ENCODE measurements at places on chromosomes 6 and 20.

DNA sequence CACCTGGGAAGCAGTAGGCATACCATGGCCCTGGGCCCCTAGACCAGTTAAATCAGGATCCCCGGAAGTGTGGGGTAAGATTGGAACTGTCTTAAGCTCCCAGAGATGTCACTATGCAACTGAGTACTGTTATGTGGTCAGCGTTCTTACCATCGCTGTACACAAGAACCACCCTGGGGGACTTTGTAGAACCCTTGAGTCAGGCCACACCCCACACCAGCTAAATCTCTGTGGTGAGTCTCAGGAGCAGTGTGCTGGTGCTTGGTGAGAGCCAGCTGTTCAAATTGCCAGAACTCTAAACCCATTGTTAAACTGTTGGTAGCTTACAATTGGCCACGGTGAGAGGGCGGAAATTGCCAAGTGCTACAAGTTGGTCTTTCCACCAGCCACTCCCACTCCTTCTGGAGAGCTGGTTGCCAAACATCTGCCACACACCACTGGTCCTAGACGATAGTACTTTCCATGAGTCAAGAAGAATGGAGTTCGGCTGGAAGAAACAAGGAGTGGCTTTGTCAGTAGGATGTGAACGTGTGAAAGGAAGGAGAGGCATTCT, 80.5 kb upstream of the SYNDIG1 start:
- DNase-seq = no peak

DNA sequence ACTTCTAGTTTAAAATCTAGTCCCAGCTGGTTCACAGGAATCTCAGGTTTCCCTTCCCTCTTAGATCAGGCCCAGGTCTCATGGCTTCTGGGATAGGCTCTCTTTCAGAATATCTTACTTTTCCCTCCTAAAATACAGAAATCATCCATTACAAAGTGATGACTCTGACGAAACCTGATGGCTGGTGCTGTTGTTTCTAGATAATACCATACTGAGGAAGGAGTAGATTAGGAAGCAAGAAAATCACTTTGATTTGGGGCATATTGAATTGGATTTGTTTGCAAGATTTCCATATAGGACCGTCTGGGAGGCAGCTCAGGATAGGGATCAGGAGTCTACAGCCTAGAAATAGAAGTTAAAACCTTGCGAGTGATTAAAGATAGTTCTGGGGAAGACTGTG, 3.6 kb downstream of the ZKSCAN3 start:
- DNase-seq = no peak

DNA sequence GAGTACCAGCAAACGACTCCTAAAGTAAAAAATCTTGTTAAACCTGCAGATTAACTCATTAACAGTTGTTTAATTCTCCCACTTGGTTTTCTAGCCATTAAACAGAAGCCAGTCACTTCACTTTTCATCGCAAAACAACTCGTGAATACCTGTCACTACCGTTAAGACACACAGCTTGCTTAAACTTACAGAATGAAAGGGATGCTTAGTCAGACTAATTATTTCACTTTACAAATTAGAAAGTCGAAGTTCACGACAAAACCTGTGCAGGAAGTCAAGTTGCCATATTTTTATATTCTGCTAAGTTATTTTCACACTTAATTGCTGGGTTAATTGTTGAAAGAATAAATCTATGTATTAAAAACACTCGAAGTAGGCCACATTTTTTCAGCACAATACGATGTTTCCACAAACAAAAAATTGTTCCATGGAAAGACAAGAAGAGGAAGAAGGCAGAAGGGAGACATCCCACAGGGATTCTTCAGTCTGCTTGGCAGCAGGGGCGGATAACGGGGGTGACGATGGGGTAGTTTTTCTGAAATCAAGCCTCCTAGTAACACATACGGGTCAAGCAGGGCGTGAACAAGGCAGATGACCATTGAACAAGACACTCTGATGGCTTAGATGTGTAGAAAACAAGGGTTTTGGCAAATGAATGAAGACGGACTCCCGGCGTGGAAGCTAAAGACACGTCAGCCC, 933 bp downstream of the SSR1 start:
- peak; percentile 24 for DNase-seq

GRCh38 chr6:13830803-13831202, 16.4 kb upstream of the MCUR1 start:
- DNase-seq = no peak

DNA sequence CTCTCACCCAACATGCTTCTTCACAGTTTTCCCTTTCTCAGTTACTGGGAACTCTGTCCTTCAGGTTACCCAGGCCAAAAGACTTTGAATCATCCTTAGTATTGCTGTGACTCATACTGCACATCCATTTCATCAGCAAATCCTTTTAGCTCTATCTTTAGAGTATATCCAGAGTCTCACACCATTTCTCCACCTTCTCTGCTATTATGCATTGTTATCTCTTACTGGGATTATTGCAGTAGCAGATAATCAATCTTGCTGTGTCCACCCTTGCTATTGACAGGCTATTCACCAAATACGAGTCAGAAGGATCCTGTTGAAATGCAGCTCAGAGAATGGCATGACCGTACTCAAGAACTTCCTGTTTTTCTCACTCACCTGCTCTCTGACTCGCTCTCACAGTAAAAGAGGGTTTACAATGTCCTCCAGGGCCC, 57.3 kb downstream of the BCKDHB start:
- DNase-seq = no peak

- no peak for DNase-seq
Measured at GRCh38 chr6:35089216-35089934, 51.8 kb downstream of the TCP11 start.

DNA sequence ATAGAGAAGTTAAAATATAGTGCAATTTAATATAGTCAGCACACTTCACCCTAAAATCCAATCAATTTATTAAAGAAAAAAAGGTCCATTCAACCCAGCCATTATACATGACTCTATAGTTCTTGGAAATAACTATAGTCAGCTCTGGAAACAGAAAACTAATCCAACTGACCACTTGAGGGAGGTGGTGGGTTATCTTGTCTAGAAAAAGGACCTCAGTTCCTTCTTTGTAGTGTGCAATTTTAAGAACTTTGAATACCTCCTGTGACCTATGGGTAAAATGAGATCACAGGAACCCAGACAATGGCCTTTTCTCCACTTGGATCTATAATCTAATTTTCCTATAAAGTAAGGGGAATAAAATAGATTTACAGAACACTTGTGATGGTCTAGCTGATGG, 163.6 kb upstream of the CENPW start:
- no peak for DNase-seq

DNA sequence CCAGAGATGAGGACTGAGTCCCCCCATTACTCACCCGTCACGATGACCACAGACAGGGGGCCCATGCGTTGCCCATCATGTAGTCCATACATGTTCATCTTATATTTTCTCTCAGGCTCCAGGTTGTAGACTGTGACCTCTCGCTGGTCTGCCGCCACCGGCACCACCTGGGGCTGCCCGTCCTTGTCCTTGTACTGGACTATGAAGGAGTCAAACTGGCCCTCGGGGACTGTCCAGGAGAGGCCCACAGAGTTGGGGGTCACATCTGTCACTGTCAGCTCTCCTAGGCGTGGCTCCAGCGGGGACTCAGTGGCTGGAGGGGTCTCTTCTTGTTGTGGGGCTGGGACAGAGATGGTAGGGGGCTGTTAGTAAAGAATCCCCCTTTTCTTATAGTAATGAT, 35.4 kb downstream of the CYP21A2 start:
- DNase-seq = no peak

DNA sequence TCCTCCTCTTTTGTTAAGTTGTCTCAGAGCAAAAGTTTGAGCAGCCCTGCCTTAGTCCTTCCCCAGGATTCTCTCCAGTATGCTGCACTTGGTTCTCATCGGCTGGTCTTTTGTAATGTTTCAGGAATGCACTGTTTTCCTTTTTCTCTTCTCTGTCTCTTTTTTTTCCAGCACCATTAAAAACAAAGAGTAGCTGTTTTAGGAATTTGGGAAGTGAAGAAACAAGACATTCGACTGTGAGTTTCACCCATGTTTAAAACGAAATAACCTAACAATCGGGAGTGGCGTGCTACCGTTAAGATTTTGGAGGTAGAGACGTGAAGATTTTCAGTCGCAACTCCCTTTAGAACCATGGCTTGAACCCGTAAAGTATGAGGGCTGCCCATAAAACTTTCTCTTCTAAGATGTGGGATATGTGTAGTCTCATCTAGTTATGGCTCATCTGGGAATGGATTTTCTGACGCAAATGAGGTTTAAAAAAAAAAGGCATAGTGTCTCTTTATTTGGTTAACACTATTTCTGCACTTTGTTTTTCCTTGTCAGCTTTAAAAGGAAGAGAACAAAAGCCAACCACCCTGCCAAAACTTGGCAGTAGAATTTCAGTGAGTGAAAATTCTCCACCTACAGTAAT, 35.9 kb upstream of the RAB23 start:
- no peak for DNase-seq

DNA sequence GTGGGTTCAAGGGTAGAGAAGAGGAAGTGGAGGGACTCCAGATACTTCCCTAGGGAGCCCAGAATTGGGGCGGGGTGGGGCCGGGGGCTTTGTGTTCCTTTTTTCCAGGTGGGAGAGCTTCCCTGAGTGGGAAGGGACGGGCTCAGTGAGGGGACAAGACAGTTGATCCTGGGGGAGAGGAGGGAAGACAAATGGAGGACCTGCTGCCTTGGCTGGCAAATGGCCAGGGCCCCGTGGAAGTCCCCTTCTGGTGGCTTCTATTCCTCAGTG, 2.6 kb downstream of the CTSZ start:
- DNase-seq = no peak

- no peak for DNase-seq
Measured at GRCh38 chr6:137707590-137708360, 159.3 kb upstream of the TNFAIP3 start.

DNA sequence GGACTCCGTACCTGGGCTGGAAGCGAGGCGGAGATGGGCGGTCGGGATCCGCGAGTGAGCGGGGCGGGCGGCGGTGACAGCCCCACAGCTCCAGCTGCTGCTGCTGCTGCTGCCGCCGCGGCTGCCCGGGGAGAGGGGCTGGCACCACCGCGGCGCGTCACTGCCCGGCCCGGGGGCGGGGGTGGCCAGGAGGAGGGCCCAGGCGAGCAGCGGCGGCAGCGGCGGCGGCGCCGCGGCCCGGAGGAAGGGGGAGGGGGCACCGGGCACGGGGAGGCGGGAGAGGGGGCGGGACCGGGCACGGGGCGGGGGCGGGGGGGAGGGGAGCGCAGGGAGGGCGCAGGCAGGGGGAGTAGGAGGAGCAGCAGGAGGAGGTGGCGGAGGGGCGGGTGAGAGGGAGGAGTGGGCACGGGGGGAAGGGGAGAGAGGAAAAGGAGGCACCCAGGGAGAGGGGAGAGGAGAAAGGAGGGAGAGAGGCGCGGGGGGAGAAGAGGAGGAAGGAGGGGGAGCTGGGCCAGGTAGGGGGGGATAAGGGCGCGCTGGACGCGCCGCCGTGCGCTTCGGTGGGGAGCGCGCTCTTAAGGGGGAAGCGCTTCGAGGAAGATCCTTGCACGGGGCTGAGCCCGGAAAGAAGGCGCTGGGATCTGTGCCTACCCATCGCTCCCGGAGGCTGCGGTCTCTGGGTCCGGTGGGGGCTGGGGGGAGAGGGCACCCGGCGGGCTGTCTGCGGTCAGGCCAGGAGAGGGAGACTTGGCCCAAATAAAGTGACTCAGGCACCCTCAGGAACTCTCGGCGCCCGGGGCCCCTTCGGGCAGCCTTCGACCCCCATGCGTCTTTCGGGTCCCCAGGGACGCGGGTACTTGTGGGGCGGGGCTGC, 101.5 kb downstream of the NOL4L start:
- no peak for DNase-seq

DNA sequence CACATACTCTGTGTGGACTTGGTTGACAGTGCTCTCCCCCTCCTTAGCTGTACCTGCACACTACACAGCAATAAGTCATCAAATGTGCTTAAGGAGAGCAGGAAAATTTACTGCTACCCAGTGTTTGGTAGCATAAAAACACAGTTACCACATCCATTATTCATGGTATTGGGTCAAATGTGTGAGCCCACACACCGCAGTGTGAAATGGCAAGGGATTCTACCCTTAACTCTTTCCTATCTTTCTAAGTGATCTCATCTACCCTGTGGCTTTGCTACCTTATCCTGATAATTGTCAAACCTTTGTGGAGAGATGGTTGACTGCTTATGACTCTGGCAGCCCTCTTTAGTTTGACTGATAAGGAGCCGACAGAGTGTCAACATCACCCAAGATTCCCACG, 47.6 kb downstream of the STX11 start:
- DNase-seq = no peak

Data from brain pericyte (primary cell).